AML-193 (cell line): ENCODE measurements at places on chromosomes 3 and 15.
A peak's percentile ranks its signal among the peaks of the same experiment; 100 is the strongest.

DNA sequence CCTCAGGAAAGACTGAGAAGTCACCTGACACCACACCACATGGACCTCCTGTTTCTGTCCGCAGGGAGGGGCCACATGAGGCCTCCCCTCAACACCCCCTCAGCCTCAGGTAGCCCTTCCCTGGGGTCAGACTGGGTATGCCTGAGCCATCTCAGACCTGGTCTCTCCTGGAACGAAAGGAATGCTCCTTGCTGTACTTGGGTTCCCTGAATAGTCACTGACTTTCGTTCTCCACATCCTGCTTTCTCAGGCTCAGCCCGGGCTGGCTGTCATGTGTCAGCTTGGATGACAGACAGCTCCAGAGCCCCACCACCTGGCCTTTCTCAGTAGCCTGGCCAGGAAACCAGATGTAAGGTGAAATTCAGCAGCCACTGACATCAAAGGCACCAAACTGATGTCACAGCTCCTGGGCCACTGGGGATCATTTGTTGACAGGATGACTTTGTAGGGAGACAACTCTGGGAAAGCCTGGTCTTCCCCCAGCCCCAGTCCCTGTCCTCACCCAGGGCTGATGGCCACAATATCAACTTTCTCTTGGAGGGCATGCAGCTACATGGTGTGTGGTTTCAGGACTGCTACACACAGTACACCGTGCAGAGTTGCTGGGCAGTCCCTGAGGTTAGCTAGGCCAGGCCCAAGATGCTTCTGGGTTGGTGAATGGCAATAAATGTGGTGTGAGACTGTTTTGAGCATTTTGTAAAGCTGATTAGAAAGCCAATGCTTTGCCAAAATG is 141.4 kb upstream of the MRPS22 start:
- DNase-seq: no peak

DNA sequence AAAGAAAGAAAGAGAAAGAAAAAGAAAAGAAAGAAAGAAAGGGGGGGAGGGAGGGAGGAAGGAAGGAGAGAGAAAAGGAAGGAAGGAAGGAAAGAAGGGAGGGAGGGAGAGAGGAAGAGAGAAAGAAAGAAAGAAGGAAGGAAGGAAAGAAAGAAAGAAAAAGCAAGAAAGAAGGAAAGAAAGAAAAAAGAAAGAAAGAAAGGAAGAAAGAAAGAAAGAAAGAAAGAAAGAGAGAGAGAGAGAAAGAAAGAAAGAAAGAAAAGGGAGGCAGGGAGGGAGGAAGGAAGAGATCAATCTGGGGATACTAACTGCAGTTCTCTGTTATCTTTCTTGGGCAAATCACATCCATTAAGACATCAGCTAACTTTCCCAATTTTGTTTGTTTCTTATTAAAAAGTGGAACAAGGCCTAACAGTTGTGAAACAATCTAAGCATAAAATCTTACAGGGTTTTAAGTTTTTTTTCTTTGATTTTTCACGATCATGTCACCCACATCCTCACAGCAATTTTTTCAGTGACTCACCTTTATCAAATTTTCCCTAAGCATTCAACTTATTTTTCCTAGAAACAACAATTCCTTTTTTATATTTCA is 36.8 kb downstream of the TBC1D2B start:
- DNase-seq: peak; percentile 11

DNA sequence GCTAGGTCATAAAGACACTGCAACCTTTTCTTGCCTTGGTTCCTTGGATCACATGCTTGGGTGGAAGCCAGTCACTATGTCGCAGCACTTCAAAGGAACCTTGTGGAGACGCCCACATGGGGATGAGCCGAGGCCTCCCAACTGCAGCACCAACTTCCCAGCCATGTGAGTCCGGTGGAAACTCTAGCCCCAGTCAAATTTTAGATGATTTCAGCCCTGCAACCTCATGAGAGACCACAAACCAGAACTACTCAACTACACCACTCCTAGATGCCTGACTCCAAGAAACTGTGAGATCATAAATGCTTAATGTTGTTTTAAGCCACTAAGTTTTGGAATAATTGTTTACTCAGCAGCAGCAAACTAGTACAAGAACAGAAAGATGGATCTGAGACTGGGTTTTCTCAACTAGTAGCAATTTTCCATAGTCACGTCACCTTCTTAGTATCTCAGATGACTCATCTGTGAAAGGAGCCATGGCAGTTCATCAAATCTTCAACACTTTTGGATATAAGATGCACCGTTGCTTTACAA is 86.5 kb downstream of the MB21D2 start:
- DNase-seq: no peak

GRCh38 chr3:20317616-20318015 is 131.6 kb upstream of the SGO1 start:
- no peak for DNase-seq

- DNase-seq: no peak
Observed at GRCh38 chr3:33339758-33340157, 62.5 kb downstream of the FBXL2 start.

- DNase-seq: no peak
Observed at GRCh38 chr3:30189900-30190299, 416.5 kb upstream of the TGFBR2 start.

DNA sequence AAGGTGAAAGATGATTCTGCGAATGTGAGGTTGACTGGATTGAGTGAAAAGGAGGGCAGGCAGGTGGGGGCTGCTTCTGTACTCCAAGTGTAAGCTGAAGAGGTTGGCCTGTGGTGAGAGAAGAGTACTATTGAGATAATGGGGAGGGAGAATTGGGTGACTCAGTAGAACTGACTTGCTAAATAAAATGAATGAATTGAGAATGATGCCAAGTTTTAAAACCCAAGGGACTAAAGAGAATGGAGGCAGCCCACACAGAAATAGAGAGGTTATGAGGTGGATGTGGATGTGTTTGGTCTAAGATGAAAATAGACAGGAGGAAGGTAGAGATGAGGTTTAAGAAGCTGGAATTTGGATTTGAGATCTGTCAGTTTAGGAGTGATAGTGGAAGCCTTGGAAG is 5.9 kb downstream of the MME start:
- DNase-seq: no peak

DNA sequence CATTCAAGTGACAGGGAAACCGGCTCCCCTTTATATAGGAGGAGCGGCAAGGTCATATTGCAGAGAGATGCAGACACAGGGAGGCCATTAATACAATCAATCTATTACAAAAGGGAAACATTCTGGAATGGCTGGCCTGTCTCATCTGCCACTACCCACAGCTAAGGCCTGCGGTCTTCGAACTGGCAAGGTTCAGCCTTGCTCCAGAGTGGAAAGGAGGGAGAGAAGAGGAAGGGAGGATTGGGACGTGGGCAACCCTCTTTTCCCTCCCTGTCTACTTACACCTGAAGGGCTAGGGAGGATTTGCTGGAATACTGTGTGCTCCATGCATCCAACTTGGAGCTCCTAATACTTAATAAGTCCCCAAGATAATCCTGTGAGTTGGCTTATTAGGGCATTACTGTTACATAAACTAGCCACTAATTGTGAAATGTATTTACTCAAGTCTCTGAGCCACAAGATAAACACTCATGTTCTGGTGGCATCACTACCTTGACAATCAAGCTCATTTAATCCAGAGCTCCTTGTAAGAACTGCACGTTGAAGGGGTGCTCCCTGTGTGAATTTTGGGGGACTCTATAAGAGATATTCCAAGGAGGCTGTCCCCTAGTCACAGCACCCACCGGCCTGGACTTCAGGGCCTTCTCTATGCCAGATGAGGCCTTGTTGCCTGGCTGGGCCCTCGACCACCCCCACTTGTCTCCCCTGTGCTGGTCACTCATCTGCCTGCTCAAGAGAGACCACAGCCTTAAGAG is 19.7 kb upstream of the CCDC174 start:
- DNase-seq: no peak

DNA sequence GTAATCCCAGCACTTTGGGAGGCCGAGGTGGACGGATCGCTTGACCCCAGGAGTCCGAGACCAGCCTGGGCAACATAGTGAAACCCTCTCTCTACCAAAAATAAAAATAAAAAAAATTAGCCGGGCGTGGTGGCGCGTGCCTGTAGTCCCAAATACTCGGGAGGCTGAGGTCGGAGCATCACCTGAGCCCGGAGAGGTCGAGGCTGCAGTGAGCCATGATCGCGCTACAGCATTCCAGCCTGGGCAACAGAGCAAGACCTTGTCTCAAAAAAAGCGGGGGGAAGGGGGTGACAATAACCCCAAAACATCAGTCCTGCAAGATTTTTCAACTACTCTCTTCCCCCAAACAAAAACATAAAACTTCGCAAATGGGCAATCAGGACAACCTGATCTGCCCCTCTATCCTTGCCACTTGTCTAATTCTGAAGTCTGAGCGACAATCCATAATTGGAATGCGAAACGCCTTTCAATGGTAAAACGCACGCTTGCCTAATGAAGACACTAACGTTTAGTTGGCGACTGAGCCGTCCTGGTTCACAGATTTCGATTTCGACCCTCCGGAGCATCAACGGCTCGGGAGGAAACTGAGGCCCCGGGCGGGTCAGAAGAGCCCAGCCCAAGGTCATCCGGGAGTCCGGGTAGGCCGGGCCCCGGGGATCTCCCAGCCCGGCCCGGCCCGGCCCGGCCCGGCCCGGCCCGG is 868 bp downstream of the BTBD1 start:
- no peak for DNase-seq

DNA sequence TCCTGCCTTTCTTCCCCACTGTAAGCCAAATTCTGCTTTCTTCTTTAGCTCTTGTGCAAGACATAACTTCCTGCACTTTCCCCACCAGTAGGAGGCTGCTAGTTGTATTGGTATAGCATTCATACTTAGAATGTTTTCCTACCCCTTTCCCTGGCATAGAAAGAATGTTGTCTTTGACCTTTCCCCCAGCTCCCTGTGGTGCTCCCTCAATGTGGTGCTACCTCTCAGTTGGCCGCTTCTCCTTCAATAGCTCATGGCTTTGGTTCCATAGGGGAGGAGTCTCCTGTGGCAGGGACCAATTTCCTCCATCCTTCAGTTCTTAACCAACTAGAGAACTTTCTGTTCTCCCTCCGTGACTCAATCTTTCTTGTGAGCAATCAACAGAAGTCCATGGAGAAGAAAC is 67.5 kb upstream of the AKAP13 start:
- peak; percentile 65 for DNase-seq

DNA sequence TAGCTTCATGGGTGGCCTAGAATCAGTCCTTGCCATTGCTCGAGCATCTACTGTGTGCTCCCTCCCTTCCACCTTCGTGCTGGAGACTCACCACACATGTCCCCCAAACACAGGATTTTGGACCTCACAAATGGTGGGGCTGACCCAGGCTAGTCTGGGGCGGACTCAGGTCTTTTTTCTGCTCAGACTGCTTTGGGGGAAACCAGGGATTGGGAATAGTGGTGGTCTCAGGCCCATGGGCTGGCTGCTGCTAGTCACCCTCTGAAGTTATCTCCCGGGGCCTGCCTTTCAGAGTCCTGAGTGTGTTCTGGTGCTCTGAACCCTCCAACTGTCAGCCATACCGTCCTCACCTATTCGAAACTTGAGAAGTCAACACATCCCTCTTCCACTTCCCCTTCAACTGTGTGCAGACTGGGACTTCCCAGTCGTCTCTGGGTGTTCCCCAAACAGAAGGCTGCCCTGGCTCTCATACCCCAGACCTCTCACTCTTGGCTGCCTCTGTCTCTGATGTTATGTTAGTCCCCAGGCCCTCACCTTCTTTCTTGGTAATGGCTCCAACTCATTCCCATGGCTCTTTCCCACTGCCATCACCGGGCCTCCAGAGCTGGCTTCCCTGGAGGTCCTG is 46.0 kb downstream of the PPCDC start:
- peak; percentile 46 for DNase-seq

- DNase-seq: no peak
Observed at GRCh38 chr3:23474580-23475357, 271.6 kb downstream of the UBE2E2 start.

GRCh38 chr3:150006794-150007193 is 36.1 kb upstream of the PFN2 start:
- DNase-seq: no peak

DNA sequence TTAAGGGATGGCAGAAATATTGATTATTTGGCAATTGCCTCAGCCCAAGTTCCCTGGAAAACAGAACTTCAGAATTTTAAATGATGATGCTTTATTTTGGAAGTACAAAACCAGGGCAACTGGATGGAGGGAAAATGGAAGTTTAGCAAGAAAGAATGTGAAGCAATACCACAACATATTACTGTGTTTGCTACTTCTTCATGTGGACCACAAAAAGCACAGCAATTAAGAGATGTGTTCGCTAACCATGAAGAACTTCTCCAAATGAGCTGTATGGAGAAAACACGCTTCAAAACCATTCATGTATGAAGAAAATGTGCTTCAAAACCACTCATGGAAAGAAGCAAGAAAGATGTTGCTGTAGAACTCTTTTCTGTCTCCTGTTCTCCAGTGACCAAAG is 64.7 kb upstream of the ARL6 start:
- no peak for DNase-seq

- DNase-seq: no peak
Observed at GRCh38 chr3:17494117-17494809, 248.2 kb downstream of the TBC1D5 start.

GRCh38 chr3:46537316-46537715 is 28.8 kb downstream of the LRRC2 start:
- no peak for DNase-seq

DNA sequence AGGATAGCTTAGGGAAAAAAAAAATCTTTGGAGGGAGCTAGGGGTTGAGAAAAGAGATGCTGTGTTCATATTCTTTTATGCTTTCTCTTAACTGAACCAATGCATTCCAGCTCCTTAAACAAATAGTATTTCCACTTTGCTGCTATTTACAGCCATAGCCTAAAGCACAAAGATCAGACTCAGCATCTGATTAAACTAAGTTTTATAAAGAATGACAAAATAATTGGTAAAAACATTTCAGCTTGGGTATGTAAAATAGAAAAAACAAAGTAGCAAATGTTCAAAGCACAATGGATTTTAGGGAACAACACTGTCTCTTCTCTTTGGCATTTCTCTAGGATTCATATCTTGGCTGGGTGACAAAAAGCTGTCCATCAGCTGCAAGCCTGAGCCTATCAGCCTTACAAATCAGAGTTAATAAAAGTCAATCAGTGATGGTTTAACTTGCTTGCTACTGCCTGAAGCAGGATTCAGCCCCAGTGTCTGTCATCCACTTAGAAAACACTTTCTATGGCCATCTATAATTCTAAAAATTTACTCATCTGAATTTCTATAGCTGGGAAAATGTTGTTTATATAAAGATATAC is 232.1 kb upstream of the CDIN1 start:
- no peak for DNase-seq

GRCh38 chr3:149650828-149651227 is 7.0 kb downstream of the WWTR1 start:
- DNase-seq: no peak

DNA sequence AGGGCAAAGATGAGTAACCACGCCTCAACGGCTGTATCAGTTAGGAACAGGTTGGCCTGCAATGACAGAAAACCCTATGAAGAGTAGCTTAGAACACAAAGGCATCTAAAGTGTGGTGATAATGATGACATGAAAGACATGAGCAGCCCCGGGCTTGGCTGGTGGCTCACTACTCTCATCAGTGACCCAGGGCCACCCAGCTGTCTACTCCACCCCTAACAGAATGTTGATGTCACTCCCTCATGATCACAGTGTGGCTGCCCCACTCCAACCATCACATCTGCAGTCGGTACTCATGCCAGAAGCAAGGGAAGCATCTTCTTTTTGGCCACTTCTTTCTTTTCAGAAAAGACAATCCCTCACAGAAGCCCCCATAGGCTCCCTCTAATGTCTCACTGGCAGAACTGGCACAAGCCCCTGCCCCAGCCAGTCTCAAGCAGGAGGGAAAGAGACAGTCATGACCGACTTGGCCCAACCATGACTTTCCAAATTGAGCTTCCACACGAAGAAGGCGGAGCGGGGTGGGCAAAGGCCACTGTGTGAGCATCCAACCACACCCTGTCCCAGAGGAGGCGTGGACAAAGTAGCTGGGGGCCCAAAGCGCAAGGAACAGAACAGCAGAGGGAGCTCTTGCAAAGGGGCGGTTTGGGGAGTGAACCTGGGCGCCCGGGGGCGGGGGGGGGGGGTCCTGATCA is 72.0 kb upstream of the IQSEC1 start:
- DNase-seq: no peak
